ENCODE measurements at places on chromosomes 16 and 17.

DNA sequence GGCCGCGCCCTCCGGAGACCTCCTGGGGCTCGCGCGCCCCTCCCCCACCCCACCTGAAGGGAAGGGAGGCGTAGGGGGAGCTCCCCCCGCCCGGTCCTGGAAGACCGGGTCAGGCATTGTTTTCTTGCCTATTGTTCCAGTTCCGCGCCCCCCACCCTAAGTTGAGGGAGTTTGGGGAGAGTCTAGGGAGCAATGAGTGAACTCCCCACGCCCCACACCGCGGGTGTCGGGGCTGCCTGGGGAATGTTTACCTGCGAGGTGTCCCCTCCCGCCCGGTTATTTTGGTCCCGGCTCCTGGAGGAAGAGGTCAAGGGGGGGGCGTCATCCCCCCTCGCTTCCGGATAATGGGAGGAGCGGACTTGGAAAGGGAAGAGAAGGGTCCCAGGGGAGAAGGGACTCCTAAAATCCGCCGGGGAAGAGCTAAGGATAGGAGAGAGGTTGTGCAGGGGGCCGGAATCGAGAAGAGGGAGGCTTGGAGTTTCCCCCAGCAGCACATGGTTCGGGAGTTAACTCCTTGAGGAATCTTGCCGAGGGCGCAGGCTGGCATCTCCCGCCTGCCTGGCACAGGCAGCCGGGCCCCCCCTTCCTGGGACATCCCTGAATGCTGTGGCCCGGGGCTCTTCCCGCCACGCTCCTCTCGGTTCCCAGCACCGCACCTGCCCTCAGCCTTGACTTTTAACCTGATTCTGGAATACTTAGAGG is 881 bp downstream of the MLLT6 start:
- DNase-seq = no peak

- DNase-seq = no peak
These were observed 409.8 kb downstream of the CDH11 start for GRCh38 chr16:64712026-64712425.

- no peak for DNase-seq
These were observed 29.3 kb downstream of the MAPT start for GRCh38 chr17:45923511-45924268.

DNA sequence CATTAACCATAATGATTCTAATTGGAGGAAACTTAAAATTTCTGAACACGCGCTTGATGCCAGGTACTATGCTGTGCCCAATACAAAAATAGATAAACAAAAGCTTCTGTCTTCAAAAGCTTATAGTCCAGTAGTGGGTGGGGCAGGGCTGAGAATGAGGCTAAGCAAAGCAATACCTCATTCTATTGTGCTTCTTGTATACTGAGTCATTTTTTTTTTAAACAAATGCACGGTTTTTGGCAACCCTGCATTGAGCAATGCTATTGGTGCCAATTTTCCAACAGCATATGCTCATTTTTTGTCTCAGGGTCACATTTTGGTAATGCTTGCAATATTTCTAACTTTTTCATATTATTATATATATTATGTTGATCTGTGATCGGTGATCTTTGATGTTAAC is 34.7 kb upstream of the HNF1B start:
- no peak for DNase-seq

Measured in activated CD8-positive, alpha-beta memory T cell treated with anti-CD3 and anti-CD28 coated beads for 48 hours (primary cell).